ENCODE measurements at places on chromosomes 3 and 15.

DNA sequence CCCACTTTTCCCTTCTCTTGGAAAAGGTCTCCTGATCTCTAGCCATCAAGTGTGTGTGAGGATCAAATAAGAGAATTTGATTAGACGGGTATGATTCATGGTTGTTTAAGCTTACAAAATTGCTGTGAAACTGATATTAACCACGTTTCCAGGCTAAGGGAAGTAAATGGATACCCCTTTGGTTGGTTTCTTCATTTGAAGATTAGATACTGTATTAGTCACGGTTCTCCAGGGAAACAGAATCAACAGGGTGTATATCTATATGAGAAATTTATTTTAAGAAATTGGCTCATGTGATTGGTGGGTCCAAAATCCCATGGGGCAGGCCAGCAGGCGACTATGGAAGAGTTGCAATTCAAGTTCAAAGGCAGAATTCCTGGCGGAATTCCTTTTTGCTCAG is 112.7 kb upstream of the SELENOK start:
- DNase-seq: no peak

DNA sequence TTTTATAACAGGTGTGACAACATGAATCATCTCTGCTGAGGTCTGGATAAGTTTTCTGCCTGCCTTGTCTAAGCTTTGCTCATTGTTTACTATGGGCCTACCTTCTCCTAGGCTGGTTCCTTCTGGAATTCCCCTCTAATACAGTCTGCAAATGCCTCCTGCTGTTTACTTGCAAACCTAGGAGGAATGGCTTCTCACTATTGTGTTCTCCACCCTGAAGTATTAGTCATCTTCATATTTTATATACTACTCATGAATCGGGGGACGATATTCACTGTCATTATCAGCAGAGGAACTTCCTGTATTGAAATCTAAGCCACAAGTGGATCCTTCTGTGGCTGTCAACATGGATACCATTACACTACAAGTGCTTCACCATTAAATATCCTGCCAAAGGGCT is 154.8 kb downstream of the PLCL2 start:
- DNase-seq: no peak

- DNase-seq: no peak
Measured at GRCh38 chr15:65275728-65276126, 11.0 kb downstream of the PARP16 start.

GRCh38 chr3:186722457-186722856 is 5.3 kb downstream of the KNG1 start:
- DNase-seq: no peak

- DNase-seq: no peak
Measured at GRCh38 chr3:18597919-18598318, 172.8 kb upstream of the SATB1 start.

- DNase-seq: no peak
Measured at GRCh38 chr3:187836823-187837770, 91.8 kb upstream of the BCL6 start.

DNA sequence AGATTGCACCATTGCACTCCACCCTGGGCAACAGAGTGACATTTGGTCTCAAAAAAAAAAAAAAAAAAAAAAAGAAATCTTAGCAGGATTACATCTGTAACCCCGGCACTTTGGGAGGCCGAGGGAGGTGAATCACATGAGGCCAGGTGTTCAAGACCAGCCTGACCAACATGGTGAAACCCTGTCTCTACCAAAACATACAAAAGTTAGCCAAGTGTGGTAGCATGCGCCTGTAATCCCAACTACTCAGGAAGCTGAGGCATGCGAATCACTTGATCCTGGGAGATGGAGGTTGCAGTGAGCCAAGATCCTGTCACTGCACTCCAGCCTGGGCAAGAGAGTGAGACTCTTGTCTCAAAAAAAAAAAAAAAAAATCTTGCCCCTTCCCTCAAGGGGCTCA is 40.4 kb downstream of the LIPC start:
- DNase-seq: no peak

DNA sequence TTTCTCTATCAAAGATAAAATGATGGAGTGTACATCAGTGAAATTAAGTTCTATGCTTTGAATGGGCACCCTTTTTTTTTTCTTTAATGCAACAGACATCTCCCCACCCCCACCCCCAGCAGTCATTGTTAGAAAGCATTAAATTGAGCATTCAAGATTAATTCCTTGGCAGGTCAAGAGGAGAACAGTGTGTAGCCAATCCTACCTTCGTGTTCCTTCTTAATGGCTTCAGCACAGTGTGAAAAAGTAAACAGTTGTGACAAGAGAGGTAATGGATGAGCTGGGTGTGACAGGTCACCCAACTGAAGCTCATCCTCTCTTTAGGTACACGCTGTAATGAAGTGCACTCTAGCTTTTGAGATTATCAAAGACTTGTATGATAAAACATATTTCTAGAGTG is 198.5 kb upstream of the RARB start:
- DNase-seq: no peak

GRCh38 chr15:80744826-80745225 is 34.3 kb upstream of the CEMIP start:
- DNase-seq: no peak

GRCh38 chr3:41683666-41684350 is 278.1 kb downstream of the ULK4 start:
- DNase-seq: no peak

- no peak for DNase-seq
Measured at GRCh38 chr3:114892131-114892879, 254.8 kb downstream of the ZBTB20 start.

DNA sequence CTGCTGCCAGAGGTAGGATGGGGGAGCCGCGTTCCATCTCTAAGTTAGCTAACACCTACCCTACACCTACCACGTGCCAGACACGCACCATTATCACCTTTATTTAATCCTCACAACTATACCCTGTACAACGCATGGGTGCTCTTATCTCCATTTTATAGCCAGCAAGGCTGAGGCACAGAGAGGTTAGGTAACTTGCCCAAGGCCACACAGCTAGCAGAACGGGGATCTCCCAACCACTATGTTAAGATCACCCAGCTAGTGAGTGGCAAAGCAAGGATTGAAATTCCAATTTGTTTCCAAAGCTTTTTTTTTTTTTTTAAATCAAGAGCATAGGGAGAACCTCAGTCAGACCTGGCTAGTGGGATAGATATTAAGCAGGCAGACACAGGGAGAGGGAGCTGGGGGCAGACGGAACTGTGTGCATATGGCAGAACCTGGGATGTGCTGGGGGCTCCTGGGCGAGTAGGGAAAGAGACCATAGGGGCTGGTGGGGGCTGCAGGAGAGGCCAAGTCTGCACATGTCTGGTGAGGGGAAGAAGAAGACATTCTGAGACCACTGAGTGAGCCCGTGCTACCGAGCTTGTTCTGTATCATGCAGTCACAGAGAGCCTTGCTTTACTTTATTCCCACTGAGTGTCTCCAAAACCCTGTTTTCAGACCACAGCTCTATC is 196.3 kb upstream of the TPM1 start:
- no peak for DNase-seq

DNA sequence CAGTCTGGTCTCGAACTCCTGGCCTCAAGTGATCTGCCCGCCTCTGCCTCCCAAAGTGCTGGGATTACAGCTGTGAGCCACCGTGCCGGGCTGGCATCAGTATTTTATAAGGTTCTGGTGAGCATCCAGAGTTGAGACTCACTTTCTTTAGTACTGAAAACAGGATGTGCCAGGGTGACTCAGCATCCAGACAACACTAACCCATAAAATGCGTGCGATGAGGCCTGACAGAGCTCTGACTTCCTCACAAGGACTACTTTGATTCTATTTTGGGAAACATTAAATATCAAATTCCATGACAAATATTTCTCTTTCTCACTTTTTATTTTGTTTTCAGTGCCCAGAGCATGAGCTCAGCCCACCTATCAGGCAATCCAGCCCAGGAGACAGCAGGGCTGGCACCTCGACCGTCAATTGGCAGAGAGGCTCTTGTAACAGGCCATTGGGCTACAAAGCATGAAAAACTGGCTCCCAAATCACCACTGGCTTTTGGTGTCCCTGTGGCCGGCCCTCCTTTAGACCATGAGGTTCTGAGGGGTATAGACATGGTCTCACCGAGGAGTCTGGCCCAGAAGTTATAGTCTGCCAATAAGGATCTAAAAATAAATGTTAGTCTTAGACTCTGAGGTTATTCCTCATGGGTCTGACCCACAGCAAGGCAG is 75.0 kb downstream of the FEM1B start:
- peak; percentile 30 for DNase-seq

GRCh38 chr3:24373198-24373959 is 121.3 kb downstream of the THRB start:
- no peak for DNase-seq

GRCh38 chr3:141067206-141067974 is 16.2 kb downstream of the SPSB4 start:
- no peak for DNase-seq

DNA sequence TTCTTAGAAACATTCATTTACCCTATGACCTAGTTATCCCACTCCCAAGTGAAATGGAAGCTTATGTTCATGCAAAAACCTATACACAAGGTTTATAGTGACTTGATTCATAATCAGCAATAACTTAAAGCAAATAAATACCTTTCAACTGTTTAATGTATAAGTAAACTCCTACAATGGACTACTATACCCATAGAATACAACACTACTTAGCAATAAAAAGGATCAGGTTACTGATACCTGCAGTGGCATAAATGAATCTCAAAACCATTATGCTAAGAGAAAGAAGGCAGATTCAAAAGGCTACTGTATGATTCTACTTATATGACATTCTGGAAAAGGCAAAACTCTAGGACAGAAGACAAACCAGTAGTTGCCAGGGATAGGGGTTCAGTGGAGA is 8.3 kb upstream of the POLR2M start:
- DNase-seq: no peak

DNA sequence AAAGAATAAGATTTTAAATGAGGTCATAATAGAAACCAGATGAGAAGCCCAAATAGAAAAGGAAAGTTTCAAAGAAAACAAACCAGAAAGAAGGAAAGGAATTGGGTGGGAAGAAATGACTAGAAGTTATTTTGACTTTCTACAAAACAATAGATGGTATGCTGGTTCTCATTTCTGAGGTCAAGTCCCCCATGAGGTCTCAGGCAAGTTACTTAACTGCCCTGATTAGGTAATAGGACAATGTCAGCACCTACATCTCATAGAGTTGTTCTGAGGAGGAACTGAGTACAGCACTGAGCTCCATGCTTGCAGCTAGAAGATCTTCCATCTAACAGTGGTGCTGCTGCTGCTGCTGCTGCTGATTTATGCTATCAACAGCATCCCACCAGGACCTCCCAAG is 185.9 kb downstream of the ERC2 start:
- DNase-seq: no peak

- no peak for DNase-seq
Measured at GRCh38 chr3:9175421-9175820, 74.0 kb downstream of the SRGAP3 start.
